Myocyte (in vitro differentiated cells): ENCODE measurements at places on chromosomes 5 and 9. TPM values are rescaled to one million over a fixed set of nuclear protein-coding genes. Genes with fewer than 3 reads are reported as not detected.
A peak's percentile ranks its signal among the peaks of the same experiment; 100 is the strongest.

DNA sequence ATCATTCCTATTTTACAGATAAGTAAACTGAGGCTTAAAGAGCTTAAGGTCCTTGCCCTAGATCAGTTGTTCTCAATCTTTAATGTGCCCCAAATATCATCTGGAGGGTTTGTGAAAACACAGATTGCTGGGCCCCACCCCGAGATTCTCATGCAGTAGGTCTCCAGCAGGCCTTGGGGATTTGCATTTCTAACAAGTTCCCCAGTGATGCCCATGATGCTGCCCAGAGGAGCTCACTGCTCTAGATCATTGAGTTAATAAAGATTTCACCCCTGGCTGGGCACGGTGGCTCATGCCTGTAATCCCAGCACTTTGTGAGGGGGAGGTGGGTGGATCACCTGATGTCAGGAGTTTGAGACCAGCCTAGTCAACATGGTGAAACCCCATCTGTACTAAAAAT lies 42.8 kb upstream of the RAD23B start:
- no peak for DNase-seq

GRCh38 chr9:65459756-65460320 lies 174.8 kb upstream of the FOXD4L5 start:
- no peak for DNase-seq

GRCh38 chr5:98935206-98935605 lies 6.4 kb upstream of the CHD1 start:
- DNase-seq, result peak; percentile 36

DNA sequence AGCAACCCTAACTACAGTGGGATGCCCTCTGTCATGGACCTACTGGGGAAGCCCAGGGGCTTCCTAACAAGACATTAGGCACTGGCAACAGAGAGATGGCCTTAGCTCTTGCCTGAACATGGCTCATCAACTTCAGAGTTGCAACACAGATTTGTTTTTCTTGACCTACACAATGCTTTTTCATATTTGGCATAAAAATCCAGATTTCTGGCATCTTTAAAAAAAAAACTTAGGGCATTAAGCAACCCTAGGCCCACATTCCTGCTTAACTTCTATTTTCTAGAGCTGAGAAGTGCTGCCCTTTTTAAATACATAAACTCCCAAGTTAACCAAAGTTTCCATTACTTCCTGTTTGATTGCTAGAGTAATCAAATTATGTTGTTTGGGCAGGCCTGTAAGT lies 8.0 kb downstream of the GRIA1 start:
- no peak for DNase-seq

DNA sequence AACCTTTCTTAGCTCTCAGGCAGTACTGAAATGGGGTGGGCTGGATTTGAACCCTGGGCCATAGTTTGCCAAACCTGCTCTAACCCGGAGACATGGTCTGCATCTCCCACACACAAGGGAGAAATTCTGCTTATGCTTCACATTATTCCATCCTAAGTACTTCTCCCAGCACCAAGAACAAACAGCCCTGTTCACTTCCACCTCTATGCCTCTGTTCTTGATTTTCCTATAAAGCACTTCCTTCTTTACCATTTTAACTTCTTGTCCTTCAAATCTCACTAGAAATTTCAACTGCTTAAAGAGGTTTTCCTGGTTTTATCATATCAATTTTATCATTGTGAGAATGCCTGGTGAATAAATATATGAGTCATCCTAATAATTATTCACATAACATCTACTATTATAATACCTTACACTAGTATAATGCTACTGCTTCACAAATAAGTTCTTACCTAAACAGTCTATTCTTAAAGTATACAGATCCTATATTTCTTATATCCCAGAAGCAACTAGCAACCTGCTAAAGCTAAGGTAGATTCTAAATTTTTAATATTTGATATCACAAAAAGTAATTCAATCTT lies 12.7 kb downstream of the FEM1C start:
- no peak for DNase-seq

GRCh38 chr9:78023003-78023741 lies 8.4 kb downstream of the GNAQ start:
- DNase-seq, result no peak

DNA sequence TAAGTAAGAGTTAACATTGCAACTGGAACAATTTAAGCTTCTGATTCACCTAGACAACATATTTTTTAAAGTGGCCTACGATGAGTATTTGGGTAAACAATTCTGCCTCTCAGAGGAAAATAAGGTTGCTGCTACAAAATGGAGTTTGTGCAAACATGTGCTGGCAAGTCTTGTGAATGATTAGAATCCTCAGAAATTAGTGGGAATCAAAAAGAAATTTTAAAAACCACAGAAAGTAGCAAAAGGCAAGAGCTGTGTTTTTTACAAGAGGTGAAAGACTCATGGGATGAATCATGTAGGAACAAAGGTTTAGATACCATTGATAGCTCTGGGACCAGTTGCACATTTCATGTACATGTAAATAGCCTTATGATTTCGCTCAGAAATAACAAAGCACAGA lies 561.6 kb downstream of the TAF11L14 start:
- DNase-seq, result no peak

DNA sequence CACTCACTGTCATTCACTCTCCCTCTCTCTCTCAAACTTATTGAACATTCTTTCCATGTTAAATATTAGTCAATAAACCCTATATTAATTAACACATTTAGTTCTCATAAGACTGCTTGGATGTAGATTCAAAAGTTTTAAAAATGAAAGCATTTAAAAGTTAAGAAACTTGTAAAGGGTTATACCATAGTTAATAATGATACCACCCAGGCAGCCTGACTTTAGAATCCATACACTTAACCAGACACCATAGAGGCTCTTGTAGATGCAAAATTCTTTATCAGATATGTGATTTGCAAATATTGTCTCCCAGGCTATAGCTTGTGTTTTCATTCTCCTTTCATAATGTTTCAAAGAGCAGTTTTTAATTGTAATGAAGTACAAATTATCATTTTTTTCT lies 335.8 kb upstream of the ACTBL2 start:
- no peak for DNase-seq

DNA sequence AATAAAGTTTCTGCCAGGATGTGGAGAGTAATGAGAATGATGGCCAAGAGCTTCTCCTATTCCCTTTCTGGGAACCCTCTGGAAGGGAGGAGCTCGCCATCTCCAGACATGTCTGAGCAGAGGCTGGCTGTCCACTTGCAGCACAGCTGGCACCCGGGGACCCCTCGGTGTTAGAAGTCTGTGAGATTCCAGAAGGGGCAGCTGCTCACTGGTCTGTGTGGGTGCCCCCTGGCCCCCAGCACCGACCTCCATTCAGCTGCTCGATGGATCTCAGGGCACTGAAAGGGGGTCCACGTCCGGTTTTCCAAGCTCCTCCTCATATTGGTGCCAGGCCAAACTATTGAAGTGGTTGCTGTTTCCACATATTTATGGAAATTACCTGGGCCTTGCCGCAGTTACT lies 3.6 kb upstream of the FAM163B start:
- no peak for DNase-seq

DNA sequence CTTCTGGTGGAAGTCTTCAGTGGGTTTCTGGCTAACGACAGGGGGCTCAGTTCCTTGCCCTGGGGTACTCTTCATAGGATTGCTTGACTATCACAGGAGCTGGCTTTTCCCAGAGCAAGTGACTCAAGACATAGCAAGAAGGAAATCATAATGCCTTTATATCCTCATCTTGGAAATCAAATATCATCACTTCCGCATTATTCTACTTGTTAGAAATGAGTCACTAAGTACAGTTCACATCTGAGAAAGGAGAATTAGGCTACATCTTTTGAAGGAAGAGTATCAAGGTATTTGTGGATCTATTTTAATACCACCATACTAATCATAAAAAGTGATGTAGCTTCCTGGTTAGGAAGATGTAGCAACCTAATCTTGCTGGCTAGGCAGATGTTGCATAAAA lies 148.2 kb upstream of the RAI14 start:
- DNase-seq, result no peak

The SPDL1 gene
- total RNA-seq, result 12.2 and 13.6 TPM in 2 replicates

The CDK7 gene
- total RNA-seq, result 21.7 and 24.6 TPM in 2 replicates

The ARL14EPL gene
- 0.35 and 0.47 TPM in 2 replicates for total RNA-seq

The GADD45G gene
- 24.1 and 81.1 TPM in 2 replicates for total RNA-seq

The RANBP17 gene
- 0.42 and 2.0 TPM in 2 replicates for total RNA-seq

The ANKRD34B gene
- not detected in 2 replicates for total RNA-seq
